ENCODE measurements at places on chromosomes 6 and 20.

GRCh38 chr6:121436960-121437850, 1.8 kb downstream of the GJA1 start:
- DNase-seq, result peak; percentile 83

GRCh38 chr6:11999246-11999645, 12.9 kb upstream of the HIVEP1 start:
- DNase-seq, result no peak

DNA sequence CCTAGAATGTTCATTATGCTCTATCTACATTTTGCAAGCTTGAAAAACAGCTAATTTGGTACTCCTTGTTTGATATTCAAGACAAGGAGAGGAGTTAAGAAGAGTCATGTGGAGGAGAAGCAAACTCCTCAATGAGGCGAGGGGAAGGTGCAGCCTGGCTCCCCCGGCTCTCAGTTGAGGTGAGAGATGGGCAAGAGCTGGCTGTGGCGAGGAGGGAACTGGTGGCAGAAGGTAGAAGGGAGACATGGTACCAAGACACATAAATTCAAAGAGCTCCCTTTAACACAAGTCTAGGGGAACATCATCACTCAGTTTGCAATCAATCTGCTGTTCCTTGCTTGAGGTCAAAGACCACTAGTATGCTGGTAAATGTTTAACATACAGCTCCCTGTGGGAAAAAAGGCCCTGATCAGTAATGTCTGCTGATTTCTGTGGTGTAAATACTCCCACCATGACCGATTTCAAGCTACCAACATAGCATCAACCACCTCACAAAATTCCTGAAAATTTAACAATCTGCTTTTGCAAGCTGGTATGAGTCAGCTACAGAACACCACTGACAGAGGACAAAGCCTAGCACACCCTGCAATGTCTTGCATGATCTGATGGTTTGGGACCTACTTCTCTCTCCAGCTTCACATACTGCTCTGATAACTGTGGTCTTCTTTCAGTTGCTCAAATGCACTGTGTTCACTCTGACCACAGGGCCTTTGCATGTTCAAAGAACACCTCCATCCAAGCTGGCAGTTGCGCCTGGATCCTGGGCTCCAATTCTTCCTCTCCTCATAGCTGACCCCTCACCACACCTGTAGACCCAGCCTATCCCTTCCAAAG, 516.3 kb upstream of the CHD6 start:
- DNase-seq, result no peak

- DNase-seq, result no peak
Observed at GRCh38 chr6:45500924-45501816, 123.4 kb upstream of the SUPT3H start.

GRCh38 chr6:144816936-144817335, 531.8 kb downstream of the UTRN start:
- DNase-seq, result no peak

DNA sequence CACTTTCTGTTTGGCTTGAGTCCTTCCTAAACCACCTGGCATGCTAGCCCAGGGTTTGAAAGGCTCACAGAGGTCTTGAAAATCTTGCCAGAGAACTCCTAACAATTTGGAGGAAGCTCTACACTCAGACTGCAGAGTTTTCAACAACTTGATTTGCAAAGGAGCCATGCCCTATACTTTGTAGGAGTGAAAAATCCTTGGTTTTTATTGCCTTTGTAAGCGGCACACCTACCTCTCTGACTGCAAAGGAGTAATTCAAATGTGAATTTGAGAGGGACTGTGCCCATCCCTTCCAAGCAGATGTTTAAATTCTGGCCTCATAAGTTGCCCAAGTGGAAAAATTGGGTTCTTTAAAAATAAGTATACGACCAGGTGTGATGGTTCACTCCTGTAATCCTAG, 41.5 kb downstream of the SLC2A12 start:
- no peak for DNase-seq

- DNase-seq, result no peak
Observed at GRCh38 chr6:112027942-112028674, 25.8 kb upstream of the CCN6 start.

DNA sequence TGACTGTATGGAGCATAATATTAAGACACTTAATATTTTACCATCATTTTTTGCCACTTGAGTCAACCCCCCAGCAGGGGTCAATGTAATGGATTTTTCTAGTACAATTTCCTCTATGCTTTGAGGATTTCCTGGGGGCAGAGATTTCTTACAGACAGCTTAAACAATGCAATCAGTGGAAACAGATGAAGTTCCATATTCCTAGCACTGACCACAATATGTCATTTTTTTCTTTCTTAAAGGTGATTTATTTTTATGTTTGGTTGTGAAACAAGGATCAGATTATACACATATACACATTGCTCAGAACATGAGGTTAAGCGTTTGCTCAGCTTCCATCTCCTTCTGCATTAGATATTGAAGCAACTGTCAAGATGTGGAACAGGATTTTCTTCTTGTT, 82.0 kb upstream of the ID4 start:
- DNase-seq, result no peak

DNA sequence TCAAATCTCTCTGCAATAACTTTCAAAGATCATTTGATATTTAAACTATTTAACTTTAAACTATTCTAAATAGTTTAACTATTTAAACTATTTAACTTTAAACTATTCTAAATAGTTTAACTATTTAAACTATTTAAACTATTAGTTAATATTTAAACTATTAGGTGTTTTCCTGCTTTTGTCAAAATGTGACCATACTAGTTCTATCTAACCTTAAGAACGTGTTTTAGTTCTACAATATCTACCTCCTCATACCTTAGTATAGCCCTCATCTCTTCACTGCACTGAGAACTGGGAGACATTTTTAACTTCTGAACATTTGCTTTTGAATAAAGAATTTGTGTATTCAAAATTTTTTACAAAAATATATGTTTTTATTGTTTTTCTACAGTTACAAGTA, 429.1 kb downstream of the ADGRB3 start:
- DNase-seq, result no peak

- no peak for DNase-seq
Observed at GRCh38 chr6:111417181-111417585, 65.8 kb downstream of the REV3L start.

DNA sequence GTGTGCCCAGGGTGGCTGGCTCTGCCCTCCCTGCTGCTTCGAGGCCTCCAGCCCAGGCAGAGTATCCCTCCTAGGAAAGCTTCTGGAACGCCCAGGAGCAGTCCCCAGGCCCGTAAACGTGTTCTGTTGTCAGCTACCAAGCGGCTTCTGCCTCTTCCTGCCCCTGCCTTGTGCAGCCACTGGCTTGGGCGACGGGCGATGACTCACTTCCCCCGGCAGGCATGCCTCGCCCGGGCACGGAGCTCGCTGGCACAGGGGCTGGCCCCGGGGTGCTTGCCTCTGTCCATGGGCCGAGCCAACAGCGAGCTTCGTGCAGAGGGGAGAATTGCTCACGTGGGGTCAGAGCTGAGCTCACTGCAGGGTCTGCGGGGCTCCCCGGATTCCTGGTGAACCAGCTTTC, 86.7 kb upstream of the THBS2 start:
- DNase-seq, result no peak

DNA sequence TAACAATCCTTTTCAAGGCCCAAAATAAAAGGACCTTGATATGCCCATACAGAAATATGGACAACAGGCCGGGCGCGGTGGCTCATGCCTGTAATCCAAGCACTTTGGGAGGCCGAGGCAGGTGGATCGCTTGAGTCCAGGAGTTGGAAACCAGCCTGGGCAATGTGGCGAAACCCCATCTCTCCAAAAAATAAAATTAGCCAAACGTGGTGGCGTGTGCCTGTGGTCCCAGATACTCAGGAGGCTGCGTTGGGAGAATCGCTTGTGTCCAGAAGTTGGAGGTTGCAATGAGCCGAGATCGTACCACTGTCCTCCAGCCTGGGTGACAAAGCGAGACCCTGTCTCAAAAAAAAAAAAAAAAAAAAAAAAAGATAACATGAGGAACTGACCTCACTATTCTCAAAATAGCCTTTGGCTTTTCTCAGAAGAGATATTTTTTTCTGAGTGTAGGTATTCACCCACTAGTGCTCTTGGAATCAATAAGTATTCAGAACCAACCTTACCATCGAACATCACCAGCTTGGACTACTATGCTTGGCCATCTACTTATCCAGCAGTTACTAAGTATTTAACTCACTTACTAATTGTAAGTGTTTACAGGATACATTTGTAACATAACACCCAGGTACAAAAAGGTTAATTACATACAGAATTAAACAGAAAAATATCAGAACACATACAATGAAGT, 99.2 kb downstream of the OR2B2 start:
- DNase-seq, result no peak

Data from right forelimb (tissue), 1 donor.